Upper lobe of right lung (tissue), 1 donor: ENCODE measurements at places on chromosomes 7 and 10. TPM values are rescaled to one million over a fixed set of nuclear protein-coding genes. Genes with fewer than 3 reads are reported as not detected.

The C10orf95 gene
- total RNA-seq, result 3.1 TPM

The FGL2 gene
- total RNA-seq, result 32.1 TPM

DNA sequence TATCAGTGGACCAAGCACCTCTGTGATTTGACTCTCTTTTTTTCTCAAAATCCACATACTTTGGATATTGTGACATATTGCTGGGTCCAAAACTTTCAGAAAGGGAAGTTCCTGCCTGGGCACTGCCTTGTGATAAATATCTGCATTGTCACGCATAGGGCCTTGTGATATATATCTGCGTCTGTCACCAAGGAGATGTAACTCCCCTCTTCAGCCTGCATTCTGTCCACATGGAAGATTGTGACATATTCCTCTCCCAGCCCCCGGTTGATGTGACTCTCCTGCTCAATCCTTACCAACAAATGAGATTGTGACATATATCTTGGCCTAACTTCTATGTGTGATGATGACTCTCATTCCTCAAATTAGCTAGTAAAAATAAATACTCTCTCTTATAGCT lies 25.4 kb upstream of the ZNF107 start:
- H3K27ac ChIP-seq, result no peak overlapping the region
- H3K27me3 ChIP-seq, result no peaks in the 10 kb centered on the region
- no peak for DNase-seq
- no peak overlapping the region for H3K4me3 ChIP-seq
- H3K4me1 ChIP-seq, result no peaks in the 10 kb centered on the region

DNA sequence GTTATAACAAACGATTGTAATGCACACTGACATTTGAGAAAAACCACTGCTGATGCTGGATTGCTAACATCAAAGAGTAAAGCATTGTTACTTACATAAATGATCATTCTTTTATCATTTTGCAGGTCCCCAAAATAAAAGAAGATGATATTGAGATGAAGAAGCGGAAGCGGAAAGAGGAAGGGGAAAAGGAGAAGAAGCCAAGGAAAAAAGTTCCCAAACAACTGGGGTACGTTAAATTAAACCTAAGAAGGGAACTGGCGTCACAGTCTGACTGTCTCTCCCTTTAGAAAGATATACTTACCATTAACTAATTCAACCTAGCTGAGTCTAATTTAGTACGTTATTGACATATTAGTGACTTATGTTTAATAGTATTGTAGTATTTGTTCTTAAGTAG lies 28.1 kb downstream of the UBN2 start:
- no peaks in the 10 kb centered on the region for H3K4me1 ChIP-seq
- no peaks in the 10 kb centered on the region for H3K27me3 ChIP-seq
- H3K4me3 ChIP-seq, result no peak overlapping the region
- H3K27ac ChIP-seq, result no peak overlapping the region
- no peak for DNase-seq

- no peaks in the 10 kb centered on the region for H3K36me3 ChIP-seq
- DNase-seq, result no peak
Measured at GRCh38 chr10:34091635-34092195, 723.4 kb downstream of the PARD3 start.

DNA sequence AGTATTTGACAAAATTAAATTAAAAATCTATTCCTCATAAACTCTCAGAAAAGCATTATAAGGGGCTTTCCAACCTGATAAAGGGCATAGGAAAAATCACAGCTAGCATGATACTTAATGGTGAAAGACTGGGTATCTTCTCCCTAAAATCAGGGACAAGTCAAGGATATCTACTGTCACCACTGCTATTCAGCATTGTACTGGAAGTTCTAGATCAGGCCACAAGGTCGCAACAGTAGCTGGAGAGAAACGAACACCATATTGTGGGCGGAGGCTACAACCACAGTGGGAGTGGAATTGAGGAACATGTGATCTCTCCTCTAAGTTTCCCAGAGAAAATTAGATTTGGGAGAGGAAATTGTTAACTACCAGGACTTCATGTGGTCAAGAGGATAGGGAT lies 70.0 kb upstream of the NAMPT start:
- H3K4me1 ChIP-seq, result no peaks in the 10 kb centered on the region
- no peak for DNase-seq
- H3K4me3 ChIP-seq, result no peak overlapping the region
- no peaks in the 10 kb centered on the region for H3K27me3 ChIP-seq

GRCh38 chr7:139016931-139017511 lies 18.8 kb downstream of the ZC3HAV1L start:
- H3K36me3 ChIP-seq, result no peaks in the 10 kb centered on the region
- DNase-seq, result no peak
- H3K27me3 ChIP-seq, result no peaks in the 10 kb centered on the region
- no peaks in the 10 kb centered on the region for H3K4me1 ChIP-seq
- H3K27ac ChIP-seq, result no peak overlapping the region

DNA sequence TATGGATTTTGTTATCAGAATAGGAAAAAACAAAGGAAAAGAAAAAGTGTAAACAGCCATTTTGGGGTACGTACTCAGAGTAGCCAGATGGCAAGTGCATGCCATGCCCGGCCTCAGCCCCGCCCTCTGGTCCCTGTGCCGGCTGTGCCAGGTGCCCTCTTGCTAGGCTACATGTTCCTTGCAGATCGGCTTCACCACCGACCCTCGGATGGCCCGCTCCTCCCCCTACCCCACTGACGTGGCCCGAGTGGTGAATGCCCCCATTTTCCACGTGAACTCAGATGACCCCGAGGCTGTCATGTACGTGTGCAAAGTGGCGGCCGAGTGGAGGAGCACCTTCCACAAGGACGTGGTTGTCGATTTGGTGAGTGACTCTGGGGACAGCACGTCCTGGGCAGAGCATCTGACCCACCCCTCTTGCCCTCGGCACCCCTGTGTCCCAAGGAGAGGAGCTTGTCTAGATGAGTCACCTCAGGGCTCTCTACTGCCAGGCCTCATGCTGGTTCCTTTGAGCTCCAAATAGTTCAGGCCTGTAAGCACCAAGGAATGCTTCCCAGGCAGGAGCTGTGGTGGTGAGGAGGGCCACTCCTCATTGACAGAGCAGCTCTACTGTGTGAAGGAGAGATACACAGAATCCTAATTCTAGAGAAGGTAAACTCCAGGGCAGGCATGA lies 54.9 kb upstream of the ZMIZ2 start:
- no peaks in the 10 kb centered on the region for H3K4me1 ChIP-seq
- peaks cover 90% of the 10 kb centered on the region for H3K36me3 ChIP-seq
- no peaks in the 10 kb centered on the region for H3K27me3 ChIP-seq
- no peak for DNase-seq
- H3K4me3 ChIP-seq, result no peak overlapping the region
- no peak overlapping the region for H3K27ac ChIP-seq

DNA sequence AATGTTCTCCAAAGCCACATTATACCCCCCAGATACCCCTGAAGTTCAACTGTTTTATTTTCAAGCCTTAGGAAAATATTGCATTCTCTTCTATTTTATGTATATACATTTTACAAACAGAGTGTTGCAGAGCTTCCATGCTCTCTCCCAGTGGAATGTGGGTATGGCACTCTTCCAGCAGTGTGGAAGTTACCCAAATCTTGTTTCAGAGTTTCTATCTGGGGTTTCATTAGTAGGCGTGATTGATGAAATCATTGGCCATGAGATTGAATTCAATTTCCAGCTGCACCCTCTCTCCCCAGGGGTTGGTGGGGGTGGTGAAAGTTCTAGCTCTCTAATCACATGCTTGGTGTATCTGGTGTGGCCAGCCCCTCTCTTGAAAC lies 350.4 kb downstream of the RPS24 start:
- no peak overlapping the region for H3K27ac ChIP-seq
- H3K36me3 ChIP-seq, result no peaks in the 10 kb centered on the region
- H3K4me3 ChIP-seq, result no peak overlapping the region
- H3K4me1 ChIP-seq, result no peaks in the 10 kb centered on the region
- no peak for DNase-seq
- no peaks in the 10 kb centered on the region for H3K27me3 ChIP-seq

GRCh38 chr7:157403646-157404401 lies 67.0 kb downstream of the DNAJB6 start:
- H3K27ac ChIP-seq, result no peak overlapping the region
- H3K4me3 ChIP-seq, result no peak overlapping the region
- H3K4me1 ChIP-seq, result peaks cover 5% of the 10 kb centered on the region
- H3K36me3 ChIP-seq, result peaks cover 13% of the 10 kb centered on the region

GRCh38 chr10:114956466-114956865 lies 18.5 kb downstream of the TRUB1 start:
- peaks cover 4% of the 10 kb centered on the region for H3K36me3 ChIP-seq
- H3K4me1 ChIP-seq, result no peaks in the 10 kb centered on the region
- no peak for DNase-seq
- H3K27ac ChIP-seq, result no peak overlapping the region

- H3K4me1 ChIP-seq, result no peaks in the 10 kb centered on the region
- peaks cover 21% of the 10 kb centered on the region for H3K36me3 ChIP-seq
- H3K27ac ChIP-seq, result no peak overlapping the region
- no peak overlapping the region for H3K4me3 ChIP-seq
- DNase-seq, result peak; percentile 69
Measured at GRCh38 chr10:24617771-24618396, 105.8 kb downstream of the ARHGAP21 start.

DNA sequence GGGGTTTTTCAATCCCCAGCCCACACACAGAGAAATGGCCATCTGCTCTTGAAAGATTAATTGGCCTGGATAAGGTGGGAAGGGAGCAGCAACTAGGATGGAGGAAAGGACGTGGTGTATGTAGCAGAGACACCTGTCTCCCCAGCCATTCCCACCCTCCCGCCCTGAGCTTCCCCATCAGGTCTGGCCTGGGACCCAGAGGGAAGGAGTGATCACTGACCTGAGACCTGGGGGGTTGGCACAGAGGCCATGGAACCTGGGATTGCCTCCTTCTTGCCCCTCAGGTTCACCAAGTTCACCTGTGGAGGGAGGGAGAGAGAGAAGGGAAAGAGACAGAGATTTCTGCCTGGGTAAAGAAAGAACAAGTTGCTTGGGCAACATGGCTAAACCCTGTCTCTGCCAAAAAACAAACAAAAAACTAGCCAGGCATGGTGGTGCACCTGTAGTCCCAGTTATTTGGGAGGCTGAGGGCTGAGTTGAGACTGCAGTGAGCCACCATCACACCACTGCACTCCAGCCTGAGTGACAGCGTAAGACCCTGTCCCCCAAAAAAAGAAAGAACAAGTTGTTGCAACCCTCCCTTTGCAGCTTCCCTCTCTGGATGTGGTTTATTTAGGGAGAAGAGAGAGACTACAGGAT lies 11.3 kb upstream of the TRPV6 start:
- DNase-seq, result no peak
- H3K4me3 ChIP-seq, result no peak overlapping the region
- no peaks in the 10 kb centered on the region for H3K4me1 ChIP-seq
- H3K36me3 ChIP-seq, result no peaks in the 10 kb centered on the region
- H3K27me3 ChIP-seq, result no peaks in the 10 kb centered on the region

DNA sequence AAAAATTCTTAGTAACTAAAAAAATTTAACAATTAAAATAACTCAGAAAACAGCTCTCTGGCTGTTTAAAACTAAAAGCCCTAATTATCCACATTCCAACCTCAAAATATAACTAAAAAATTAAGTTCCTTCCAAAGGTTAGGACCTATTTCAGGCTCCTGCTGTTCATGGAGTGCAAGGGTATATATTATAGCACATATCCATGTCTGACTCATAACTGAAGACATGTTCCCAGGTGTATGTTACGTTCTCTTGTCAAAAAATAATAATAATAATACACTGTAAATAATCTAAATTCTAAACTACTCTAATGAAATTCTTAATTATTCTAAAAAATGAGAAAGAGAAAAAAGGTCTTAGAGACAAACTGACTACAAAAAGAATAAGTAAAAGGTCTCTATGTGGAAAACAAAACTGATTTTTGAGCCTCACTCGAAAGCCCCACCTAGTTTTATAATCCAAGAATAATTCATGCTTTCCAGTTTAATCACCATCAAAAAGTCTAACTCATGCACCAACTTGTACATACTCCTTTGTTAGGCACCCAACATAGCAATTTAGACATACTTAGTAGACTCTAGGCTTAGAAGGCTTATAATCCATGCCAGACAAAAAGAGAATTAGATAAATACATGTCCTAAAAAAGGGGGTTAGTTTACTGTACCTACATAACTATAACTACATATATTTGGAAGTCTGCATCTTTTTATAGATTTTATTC lies 171.4 kb downstream of the KMT2E start:
- no peak overlapping the region for H3K4me3 ChIP-seq
- H3K4me1 ChIP-seq, result no peaks in the 10 kb centered on the region
- DNase-seq, result no peak
- no peaks in the 10 kb centered on the region for H3K36me3 ChIP-seq
- no peaks in the 10 kb centered on the region for H3K27me3 ChIP-seq
- H3K27ac ChIP-seq, result no peak overlapping the region

DNA sequence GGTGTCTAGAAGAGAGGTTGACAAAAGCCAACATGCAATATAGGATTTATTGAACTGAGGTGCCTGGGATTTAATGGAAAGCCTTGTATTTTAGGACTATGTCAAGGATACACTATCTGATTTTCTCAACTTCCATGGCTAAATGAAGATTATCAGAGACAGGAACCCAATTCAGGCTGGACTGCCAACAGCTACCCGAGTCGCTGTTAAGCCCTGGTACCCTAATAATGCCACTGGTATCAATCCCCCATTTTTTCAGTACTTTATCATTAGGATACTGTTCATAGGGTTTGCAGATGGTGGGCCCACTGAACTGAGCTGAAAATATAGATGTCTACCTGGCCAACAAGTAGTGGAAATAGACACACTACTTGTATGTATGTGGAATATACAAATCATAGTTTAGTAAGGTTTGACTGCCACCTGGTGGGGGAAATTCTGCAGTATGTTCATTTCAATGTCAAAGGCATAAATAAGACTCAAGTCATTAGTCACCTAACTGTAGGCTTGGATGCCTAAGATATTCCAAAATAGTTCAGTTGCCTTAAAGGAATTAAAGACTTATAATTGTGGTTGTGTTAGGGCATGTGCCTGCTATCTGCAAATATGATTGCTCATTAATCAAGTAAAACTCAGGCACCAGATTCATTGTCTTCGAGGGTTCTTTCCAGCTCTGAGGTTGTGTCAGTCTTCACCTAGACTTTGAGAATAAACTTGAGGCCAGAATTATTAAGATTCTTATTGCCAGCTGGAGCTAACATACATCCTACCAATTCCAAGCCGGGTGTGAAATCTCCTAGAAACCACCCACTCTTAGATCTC lies 34.1 kb upstream of the NOBOX start:
- DNase-seq, result no peak
- H3K36me3 ChIP-seq, result no peaks in the 10 kb centered on the region
- no peaks in the 10 kb centered on the region for H3K4me1 ChIP-seq
- H3K4me3 ChIP-seq, result no peak overlapping the region
